ENCODE measurements at places on chromosomes 2 and 18.

DNA sequence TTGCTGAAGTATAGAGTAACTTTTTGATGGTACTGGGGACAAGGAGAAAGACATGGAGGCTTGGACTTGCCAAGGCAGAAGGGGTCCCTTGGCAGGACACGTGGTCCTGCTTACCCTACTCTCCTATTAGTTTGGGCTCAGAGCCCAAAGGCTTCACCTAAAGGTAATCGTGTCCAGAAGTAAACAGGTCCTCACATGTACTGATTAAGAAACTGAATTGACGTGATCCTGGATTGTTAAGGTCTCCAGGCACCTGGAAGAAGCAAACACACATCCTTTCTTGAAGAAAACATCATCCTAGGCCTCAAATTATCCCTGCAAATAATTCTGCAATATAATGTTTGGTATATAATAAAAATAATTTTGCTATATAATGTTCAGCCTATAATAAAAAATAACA, 50.0 kb downstream of the DTNB start:
- no peak for DNase-seq

DNA sequence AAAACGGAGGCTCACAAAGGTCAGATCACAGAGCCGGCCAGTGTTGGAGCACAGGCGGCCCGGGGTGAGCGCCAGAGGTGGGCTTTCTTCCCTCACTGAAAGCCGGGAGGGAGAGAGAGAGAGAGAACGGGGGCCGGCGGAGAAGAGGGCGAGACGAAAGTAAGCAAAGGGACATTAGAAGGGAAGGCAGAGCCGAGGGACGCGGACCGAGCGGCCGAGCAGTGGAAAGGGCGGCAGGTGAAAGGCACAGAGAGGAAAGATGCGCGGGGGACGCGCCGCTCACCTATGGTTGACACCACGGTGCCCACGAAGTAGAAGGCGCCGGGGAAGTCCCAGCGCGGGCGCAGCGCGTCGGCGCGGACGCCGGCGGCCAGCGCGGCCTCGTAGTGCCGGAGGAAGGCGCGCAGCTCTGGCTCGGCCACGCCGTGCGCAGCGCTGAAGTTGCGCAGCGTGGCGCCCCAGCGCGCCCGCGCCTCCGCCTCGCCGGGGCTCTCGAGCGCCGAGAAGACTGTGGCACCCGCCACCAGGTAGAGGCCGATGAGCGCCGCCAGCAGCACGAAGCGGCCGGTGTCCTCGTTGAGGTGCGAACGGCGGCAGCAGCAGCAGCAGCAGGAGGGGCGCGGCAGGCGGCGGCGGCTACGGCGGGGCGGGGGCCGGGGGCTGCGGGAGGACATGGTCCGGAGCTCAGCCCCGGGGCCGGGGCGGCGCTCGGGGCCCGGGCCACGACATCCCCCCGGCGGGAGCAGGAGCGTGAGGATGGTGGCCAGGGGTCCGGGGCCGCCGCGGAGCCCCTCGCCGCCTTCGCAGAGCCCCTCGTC, 166.9 kb downstream of the MSH2 start:
- DNase-seq, result no peak

DNA sequence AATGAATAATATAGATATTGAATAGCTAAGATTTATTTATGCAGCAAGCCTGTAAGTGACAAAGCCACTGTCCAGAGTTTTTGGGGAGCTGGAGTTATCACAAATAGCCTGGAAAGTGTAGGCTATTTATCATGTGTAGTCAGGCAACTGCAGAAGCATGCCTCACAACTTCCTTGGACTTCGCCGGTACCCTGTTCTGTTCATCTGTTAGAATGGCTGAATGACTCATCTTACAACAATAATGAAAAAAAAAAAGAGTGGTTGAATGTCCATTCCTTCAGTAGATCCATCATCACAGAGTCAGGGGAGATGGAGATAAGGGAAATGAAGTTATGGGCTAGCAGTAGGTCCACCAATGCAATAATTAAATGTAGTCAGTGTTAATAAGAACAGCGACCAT, 24.0 kb upstream of the ATP5MC3 start:
- peak; percentile 11 for DNase-seq

GRCh38 chr2:198873503-198874471, 584.0 kb downstream of the SATB2 start:
- DNase-seq, result no peak

DNA sequence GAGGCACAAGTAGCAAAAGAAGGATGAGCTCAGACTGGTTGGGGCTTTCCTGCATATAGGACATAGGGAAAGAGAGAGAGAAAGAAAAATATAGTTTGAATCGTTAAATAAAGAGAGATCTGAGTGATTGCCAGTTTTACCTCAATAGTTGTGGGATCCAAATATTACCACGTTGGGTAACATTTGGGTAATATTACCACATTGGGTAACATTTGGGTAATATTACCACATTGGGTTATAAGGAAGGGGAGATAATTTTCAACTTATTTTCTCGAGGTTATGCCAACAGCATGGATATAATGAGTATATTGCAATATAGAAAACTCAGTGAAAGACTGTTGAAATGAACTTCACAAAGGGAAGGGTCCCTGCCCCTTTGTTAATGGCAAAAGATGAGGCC, 20.7 kb downstream of the SP140 start:
- DNase-seq, result no peak

DNA sequence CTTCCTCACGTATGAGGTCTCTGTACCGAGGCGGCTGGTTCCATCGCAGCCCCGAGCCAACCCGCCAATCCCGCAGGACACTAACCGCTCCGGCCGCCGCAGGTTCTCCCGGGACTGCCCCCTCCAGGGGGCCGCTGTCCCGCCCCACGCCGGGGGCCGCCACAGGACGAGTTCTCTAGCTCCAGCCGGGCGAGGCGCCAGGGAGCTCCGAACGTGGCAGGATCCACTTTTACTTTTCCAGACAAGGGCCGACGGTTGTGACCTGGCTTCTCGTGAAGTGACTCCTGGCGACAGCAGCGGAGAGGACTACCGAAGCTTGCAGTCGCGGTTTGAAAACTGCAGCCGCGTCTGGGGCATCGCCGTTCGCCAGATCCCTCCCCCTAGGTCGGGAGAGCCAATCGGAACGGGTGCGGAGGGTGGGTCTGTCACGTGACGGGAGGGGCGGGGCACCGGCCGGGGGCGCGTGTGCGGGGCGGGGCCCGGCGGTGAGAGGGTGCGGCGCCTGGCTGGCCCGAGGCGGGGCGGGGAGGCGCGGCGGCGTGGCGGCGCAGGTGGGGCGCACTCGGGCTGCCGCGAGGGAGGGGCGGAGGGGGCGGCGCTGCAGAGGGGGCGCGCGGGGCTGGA, at the start of gene STK17B:
TSS of gene STK17B (minus strand) at position 331 of the 624 bp plus-strand sequence. CDS start 8,195 bp downstream, outside the sequence.
- DNase-seq, result peak; percentile 90

DNA sequence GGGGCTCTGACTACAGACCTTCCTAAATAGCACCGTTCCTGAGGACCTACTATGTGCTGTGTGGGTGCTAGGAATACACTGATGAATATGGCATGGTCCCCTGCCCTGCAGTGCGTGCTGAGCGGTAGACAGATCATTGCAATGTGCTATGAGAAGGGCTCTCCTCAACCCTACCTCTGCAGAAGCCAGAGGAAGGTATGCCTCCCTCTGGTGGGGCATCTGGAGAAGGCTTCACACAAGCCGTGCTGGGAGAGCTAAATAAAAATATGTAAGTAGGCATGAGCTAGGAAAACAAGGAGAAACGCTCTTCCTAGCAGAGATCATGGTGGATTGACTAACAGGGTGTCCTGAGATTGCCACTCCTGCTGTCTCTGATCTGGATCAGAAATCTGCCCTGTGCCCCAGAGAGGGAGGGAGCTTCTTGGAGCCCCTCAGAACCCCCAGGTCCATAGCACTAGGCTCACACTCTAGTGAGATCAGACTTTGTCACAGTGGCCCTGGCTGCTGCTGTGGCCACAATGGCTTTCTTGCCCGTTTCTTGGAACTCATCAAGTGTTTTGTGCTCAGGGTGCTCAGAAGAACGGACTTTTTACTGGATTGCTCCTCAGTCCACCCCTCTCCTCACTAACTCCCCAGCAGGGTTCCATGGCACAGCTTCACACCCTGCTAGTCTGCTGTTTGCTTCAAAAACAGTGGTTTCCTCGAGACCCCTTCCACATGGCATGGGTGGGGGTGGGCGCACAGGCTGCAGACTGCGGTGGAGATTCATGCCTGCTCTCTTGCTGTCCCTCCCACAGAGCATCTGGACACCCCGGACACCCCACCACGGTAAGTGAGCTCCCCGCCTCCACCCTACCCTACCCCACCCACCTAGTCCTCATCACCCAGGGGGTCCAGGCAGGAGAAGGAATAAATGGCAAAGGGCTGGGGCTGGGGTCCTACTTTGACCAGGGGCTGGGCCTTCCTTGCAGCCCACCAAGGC, 14.2 kb downstream of the SIGLEC15 start:
- peak; percentile 70 for DNase-seq

GRCh38 chr2:174901075-174901474, 104.1 kb downstream of the CHN1 start:
- no peak for DNase-seq

- peak; percentile 96 for DNase-seq
Measured at GRCh38 chr2:7011356-7012083, 94.3 kb downstream of the RNF144A start.

DNA sequence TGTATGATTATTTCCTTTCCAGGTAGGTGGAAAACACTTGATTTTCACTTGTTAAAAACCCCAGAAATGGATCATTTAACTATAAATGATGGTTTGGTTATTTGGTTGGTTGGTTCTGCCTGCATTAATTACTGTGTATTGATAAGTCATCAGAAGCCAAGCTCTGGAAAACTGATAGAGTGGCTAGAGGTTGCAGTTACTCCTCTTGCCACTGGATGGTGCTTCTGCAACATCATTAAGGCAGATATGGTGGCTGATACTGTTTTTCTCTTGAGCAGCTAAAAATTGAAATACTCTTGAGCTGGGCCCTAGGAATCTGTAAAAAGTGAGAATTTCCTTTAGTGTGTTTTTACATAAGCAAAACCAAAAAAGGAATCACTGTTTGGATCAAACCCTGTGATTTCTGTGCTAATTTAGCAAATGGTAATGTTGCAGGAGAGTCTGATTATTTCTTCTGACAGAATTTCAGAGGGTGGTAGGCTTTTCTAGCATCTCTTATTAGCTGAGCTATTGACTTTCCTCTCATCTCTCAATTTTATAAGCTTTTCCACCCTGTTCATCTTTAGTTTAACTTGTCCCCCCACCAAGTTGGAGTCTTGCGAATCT, 54.3 kb downstream of the RAB10 start:
- DNase-seq, result peak; percentile 39

DNA sequence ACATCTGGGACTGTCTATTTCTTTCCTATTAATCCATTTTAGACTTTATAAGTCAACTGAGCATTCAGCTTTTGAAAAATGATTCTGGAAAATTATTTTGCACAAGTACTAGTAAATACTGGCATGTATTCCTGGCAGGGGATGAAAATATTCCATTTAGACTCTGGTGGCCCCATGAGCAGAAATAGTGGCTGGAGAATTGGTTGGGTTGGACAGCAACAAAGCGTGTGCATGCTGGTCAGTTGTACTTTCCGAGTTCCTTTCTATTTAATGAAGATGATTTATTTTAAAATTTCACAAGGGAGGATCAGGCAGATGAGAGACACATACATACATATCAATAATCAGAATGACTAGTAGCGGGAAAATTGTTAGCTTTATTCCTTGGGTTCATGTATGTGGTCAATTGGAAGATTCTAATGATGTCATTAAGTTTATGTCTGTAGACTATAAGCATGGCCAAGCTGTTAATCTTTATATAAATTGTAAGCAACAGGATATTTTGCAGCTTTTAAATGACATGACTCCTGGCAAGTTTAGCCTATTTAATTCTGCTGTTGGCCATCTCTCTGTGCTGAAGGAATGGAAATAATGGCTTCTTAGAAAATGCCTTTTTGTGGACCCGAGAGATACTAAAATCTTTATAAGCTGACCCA, 541.6 kb downstream of the SLC4A3 start:
- no peak for DNase-seq
